ENCODE measurements at places on chromosomes 6 and 20. TPM values are rescaled to one million over a fixed set of nuclear protein-coding genes. Genes with fewer than 3 reads are reported as not detected.

OGFRL1 gene
- polyA plus RNA-seq, result 15.3 TPM

DBNDD2 gene
- polyA plus RNA-seq, result 28.1 TPM

AFDN gene
- 21.0 TPM for polyA plus RNA-seq

APOBEC2 gene
- polyA plus RNA-seq, result not detected

NKAPL gene
- 1.4 TPM for polyA plus RNA-seq

CGA gene
- 0.18 TPM for polyA plus RNA-seq

DEFB124 gene
- not detected for polyA plus RNA-seq

MPIG6B gene
- not detected for polyA plus RNA-seq

SNAP91 gene
- polyA plus RNA-seq, result 0.02 TPM

OTOR gene
- polyA plus RNA-seq, result not detected
